ENCODE measurements at places on chromosomes 1 and 21. TPM values are rescaled to one million over a fixed set of nuclear protein-coding genes. Genes with fewer than 3 reads are reported as not detected.

The SYF2 gene
- 94.5 TPM for polyA plus RNA-seq

The GPR161 gene
- 16.7 TPM for polyA plus RNA-seq

GRCh38 chr1:37438037-37438868 is 36.1 kb upstream of the ZC3H12A start:
- no peak for DNase-seq

- no peak for DNase-seq
These were observed 18.2 kb upstream of the RC3H1 start for GRCh38 chr1:174040387-174040786.

DNA sequence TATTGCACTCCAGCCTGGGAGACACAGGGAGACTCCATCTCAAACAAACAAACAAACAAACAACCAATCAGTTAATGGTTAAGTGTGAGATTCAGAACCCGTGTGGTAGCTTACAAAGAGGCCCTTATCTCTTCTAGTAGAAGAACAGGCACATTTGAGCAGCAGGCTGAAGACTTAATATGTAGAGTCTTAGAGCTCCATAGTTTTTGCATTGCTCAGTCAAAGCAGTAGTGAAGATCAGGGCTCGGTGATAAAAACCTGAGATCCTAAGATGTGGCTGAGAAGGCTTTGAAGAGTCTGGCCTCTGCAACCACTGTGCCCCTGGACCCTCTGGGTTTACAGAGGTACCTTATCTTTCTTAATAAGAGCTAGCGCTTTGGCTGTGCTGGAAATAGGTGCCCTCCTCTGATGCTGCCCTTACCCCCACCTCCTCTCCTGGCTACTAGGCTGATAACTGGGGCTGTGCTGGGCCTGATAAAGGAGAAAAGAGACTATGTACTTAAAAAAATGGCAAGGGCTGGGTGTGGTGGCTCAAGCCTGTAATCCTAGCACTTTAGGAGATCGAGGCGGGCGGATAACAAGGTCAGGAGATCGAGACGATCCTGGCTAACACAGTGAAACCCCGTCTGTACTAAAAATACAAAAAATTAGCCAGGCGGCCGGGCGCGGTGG is 10.5 kb upstream of the UCK2 start:
- DNase-seq, result no peak

The PYHIN1 gene
- 0.18 TPM for polyA plus RNA-seq

The PDPN gene
- 14.8 TPM for polyA plus RNA-seq

GRCh38 chr1:156813298-156813697 is 3.4 kb downstream of the SH2D2A start:
- no peak for DNase-seq

GRCh38 chr1:204569478-204569877 is 53.3 kb downstream of the MDM4 start:
- DNase-seq, result no peak

- DNase-seq, result no peak
These were observed 60.1 kb downstream of the EPB41 start for GRCh38 chr1:28974432-28974831.

DNA sequence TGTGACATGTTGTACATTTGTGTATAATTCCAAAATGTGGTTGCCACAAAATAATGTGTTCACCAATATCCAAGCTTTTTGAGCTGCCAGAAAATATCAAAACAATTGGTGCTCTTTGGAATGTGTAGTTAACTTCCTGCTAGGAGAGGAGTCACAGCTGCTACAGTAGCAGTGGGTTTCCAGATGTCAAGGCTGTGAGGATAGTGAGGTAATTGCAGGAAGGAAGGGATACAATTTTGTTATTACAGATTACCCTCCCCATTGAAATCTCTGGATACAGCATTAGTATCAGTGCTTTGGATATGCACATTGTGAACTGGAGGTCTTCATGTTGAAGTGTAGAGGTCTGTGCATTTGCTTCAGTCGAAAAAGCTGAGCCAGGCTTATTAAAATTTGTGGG is 253.2 kb downstream of the PTPRC start:
- no peak for DNase-seq

The SAMSN1 gene
- polyA plus RNA-seq, result 3.8 TPM

GRCh38 chr1:197841158-197841557 is 61.3 kb upstream of the C1orf53 start:
- DNase-seq, result no peak

DNA sequence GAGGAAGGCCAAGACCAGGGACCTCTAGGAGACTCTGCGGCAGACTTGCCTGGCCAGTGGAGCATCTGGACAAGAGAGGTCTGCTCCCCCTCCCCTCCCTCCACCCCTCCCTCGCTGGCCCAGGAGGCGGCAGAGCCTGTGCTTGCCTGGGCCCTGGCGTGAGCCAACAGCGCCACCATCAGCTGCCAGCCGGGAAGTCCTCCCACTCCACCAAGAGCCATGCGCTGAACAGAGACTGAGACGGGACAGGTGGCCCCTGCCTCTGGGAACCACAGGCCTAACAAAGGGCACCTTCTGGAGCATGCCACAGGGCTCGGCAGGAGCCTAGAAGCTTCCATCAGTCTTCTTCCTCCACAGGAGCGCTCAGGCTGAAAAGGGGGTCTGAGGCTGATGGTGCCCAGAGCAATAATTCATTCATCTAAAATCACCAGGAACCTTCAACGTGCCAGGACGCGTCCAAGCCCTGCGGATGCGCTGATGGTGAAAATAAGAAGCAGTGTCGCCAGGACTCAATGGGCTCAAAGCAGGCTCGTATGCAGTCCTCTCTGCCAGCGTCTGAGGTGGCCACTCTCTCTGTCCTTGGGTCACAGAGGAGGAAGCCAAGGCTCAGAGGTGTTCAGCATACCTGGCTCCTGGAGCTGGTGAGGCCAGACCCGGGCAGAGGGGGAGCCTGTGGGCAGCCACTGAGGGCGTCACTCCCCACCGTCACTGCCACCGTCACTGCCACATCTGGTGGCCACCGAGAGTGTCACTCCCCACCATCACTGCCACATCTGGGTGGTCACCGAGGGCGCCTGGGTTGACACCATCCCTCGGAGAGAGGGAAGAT is 161.2 kb downstream of the NPHP4 start:
- DNase-seq, result no peak

- DNase-seq, result no peak
These were observed 44.5 kb downstream of the HIVEP3 start for GRCh38 chr1:41874151-41874719.

The FMN2 gene
- 5.1 TPM for polyA plus RNA-seq

DNA sequence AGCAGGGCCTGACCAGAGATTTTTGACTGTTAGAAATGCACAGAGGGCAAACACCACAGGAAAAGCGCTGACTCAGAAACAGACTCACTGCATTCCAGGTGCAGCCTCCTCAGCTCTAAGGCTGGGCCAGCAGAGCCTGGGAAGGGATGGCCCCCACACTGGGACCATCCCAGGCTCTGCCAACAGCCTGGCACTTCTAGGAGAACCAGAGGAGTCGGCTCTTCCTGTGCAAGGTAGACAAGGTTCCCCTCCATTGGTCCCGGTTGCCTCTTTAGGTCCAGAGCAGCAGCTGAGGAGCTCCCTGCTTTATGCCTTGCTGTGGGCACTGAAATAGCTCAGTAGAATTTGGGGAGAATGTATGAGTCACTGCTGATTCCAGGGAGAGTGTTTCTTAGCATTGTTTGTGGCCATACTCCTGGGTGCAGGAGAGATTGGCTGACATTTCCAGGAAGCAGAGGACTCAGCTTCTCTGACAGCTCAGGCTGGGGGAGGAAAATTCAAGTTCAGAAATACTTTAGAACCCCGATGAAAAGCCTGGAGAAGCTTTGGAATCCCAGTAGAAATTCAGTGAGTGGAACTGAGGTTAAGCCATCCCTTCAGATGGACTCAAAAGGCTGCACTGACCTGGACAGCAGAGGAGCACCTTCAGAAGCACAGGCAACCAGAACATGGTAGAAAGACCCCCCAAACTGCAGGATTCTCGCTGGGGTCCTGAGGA is 19.7 kb downstream of the PRAMEF1 start:
- no peak for DNase-seq

DNA sequence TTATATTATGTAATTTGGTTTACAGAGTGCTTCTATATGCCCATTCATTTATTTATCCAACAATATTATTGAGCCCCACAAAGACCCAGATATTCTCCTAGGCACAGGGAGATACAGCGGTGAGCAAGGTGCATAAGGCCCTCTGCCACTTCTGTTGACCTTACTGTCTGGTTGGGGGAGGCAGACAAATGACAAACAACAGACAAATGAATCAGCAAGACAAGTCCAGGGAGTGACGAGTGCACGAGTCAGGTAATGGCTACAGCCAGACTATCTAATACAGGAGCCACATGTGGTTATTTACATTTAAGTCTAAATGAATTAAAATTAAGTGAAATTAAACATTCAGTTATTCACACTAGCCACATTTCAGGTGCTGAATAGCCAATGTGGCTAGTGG is 22.0 kb upstream of the BCAR3 start:
- no peak for DNase-seq
